ENCODE measurements at places on chromosomes 12 and 14. TPM values are rescaled to one million over a fixed set of nuclear protein-coding genes. Genes with fewer than 3 reads are reported as not detected.
A peak's percentile ranks its signal among the peaks of the same experiment; 100 is the strongest.

Gene MLF2
- total RNA-seq = 88.6 TPM

DNA sequence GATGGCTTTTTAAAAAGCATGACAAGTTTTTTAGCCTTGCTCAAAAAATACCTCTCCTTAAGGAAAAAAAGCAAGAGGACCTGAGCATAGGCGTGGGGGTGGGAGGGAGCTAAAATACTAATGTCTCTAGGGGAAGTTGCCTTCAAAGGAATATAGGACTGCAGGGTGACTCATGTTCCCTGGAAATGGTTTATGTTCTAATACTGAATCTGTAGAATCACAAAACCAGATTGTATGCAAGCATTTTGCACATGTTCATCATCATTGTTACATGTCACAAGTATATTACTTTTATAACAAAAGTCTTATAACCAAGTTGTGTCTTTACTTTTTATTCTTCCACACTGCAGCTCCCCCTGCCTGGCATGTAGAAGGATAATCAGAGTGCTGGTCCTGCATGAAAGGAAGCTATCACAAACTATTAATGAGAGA is 36.6 kb downstream of the GPR135 start:
- DNase-seq = peak; percentile 85
- H3K4me3 ChIP-seq = no peak overlapping the region
- peak overlapping the region; percentile 60 for H3K27ac ChIP-seq
- no peaks in the 10 kb centered on the region for H3K36me3 ChIP-seq
- H3K27me3 ChIP-seq = no peaks in the 10 kb centered on the region

DNA sequence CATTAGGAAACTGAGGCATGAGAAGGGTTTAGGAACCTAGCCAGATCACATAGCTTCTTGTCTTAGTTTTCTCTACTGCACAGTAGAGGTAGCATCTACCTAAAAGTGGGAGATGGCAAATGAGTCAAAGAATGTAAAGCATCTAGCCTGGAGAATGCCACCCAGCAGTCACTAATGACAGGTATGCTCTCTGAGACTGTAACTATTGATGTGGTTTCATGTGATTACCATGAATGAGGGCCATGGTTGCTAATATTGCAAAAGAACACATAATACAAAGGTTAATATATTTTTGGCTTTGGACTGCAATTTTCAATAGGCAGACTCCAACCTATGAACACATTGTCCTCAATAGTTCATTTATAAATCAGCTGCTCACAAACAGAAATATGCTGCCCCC is 389.9 kb downstream of the GRIN2B start:
- H3K36me3 ChIP-seq = no peaks in the 10 kb centered on the region
- H3K27me3 ChIP-seq = no peaks in the 10 kb centered on the region
- no peak overlapping the region for H3K27ac ChIP-seq
- H3K4me3 ChIP-seq = no peak overlapping the region
- H3K4me1 ChIP-seq = no peaks in the 10 kb centered on the region

DNA sequence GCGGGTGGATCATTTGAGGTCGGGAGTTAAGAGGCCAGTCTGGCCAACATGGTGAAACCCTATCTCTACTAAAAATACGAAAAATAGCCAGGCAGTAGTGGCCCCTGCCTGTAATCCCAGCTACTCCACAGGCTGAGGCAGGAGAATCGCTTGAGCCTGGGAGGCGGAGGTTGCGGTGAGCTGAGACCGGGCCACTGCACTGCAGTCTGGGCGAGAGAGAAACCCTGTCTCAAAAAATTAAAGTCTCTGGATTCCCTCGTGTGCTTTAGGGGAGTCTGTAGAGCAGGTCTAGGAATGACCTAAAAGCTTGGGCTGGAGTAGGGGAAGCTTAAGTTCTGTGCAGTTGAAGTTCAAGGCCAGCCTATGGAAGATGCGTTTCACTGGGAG is 697 bp upstream of the TULP3 start:
- H3K27ac ChIP-seq = peak overlapping the region; percentile 89
- H3K4me3 ChIP-seq = peak overlapping the region; percentile 39
- no peaks in the 10 kb centered on the region for H3K36me3 ChIP-seq
- DNase-seq = no peak
- H3K27me3 ChIP-seq = no peaks in the 10 kb centered on the region

DNA sequence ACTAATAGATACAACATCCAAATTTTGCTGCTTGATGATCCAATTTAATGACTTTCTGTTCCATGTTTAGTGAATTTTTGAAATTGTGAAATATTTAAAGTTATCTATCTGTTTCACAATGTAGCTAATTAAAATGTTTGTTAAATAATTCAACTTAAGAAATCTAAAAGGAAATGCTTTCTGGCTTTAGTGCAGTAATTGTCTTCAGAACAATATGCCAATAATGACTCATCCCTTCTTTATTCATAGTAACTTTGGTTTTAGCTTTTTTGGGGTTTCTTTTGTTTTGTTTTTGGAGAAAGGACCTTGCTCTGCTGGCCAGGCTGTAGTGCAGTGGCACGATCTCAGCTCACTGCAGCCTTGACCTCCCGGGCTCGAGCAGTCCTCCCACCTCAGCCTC is 479.2 kb upstream of the RGS6 start:
- H3K36me3 ChIP-seq = no peaks in the 10 kb centered on the region
- H3K27me3 ChIP-seq = no peaks in the 10 kb centered on the region
- peaks cover 2% of the 10 kb centered on the region for H3K4me1 ChIP-seq
- DNase-seq = no peak
- H3K4me3 ChIP-seq = no peak overlapping the region

GRCh38 chr14:79967453-79967852 is 243.9 kb downstream of the DIO2 start:
- H3K27ac ChIP-seq = peak overlapping the region; percentile 27
- DNase-seq = no peak
- H3K4me3 ChIP-seq = no peak overlapping the region
- H3K36me3 ChIP-seq = no peaks in the 10 kb centered on the region

Gene C1R
- 650 TPM for total RNA-seq

Gene BDKRB1
- total RNA-seq = 16.7 TPM

Gene LTBR
- 78.4 TPM for total RNA-seq

Gene TAS2R20
- 2.1 TPM for total RNA-seq

GRCh38 chr14:73237786-73238423 is 599 bp downstream of the PAPLN start:
- H3K27ac ChIP-seq = no peak overlapping the region
- peak overlapping the region; percentile 13 for H3K4me3 ChIP-seq
- peak; percentile 14 for DNase-seq
- H3K4me1 ChIP-seq = peaks cover 15% of the 10 kb centered on the region

- no peaks in the 10 kb centered on the region for H3K4me1 ChIP-seq
- DNase-seq = no peak
- no peaks in the 10 kb centered on the region for H3K27me3 ChIP-seq
- no peaks in the 10 kb centered on the region for H3K36me3 ChIP-seq
These were observed 615.9 kb upstream of the MIS18BP1 start for GRCh38 chr14:45868863-45869262.

- no peaks in the 10 kb centered on the region for H3K4me1 ChIP-seq
- no peak overlapping the region for H3K27ac ChIP-seq
- no peaks in the 10 kb centered on the region for H3K36me3 ChIP-seq
- H3K4me3 ChIP-seq = no peak overlapping the region
These were observed 22.8 kb downstream of the C14orf132 start for GRCh38 chr14:96062010-96062409.

Gene GPR65
- total RNA-seq = 0.17 TPM
